ENCODE measurements at places on chromosomes 7 and 10. TPM values are rescaled to one million over a fixed set of nuclear protein-coding genes. Genes with fewer than 3 reads are reported as not detected.
A peak's percentile ranks its signal among the peaks of the same experiment; 100 is the strongest.

The POM121L12 gene
- total RNA-seq, result not detected

The HUS1 gene
- 59.7 TPM for total RNA-seq

The C7orf25 gene
- 3.9 TPM for total RNA-seq

- no peak for ATAC-seq
Observed at GRCh38 chr7:151228024-151228866, 1.2 kb upstream of the ABCF2 start.

DNA sequence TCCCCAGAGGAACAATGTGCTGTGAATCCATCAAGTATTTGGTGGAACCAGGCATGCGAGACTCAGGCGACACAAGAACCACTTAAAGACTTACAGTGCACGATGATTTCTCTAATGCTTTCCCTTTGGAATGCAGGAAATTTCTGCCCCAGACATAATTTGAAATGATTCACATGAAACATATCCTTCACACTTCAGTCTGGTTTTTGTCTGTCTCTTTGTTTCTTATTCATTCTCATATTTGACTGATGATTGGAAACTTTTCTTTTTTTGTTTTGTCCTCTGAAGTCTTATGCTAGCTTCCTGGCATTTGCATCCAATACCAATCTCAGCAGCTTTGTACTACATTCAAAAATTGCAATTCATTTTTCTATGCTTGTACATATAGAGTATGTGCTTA lies 502.8 kb downstream of the PHTF2 start:
- no peak for ATAC-seq

The TAC1 gene
- not detected for total RNA-seq

The SHOC2 gene
- 38.3 TPM for total RNA-seq

- no peak for ATAC-seq
Observed at GRCh38 chr7:20219062-20219445, 1.9 kb upstream of the MACC1 start.

The LRRC61 gene
- 32.7 TPM for total RNA-seq

GRCh38 chr7:83593921-83594475 lies 54.9 kb downstream of the SEMA3E start:
- no peak for ATAC-seq

DNA sequence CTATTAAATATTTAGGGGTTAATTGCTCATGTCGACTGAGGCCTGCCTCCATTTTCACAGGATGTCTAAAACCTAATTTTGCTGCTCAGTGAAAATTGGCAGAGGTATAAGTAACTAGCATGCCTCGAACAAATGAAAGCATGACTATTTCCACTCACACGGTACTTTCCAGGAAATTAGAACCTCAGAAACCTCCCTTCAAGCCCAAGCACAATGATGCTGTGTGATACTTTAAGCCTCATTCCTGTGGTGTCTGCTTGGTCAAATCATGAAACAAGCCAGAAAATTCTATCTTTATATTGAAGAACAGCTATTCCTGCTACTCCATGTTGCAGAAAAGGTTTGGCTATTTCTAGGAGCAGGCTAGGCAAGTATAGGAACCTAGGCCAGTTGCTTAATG lies 203.0 kb downstream of the SORCS3 start:
- ATAC-seq, result peak; percentile 19

The KCND2 gene
- not detected for total RNA-seq

DNA sequence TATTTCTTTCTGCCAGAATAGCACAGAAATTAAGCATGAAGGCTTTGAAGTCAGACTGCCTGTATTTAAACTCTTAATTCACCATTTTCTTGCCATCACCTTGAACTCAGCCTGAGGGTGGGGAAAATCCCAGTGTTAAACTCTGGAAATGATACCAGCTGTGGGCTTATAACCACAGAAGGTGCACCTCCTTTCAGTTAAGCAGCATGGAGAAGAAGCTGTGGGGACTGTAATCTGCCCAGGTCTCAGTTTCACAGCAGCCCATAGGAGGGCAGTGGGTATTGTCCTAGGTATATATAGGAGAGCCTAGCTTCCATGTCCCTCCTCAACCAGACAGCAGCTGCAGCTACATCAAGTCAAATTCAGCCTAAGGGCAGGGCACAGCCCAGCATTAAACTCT lies 241.6 kb downstream of the HPSE2 start:
- ATAC-seq, result no peak

All from activated T-helper 17 cell treated with anti-CD3 and anti-CD28 coated beads, Interleukin-2, amount 50 U/mL, for 72 hours (primary cell).